ENCODE measurements at places on chromosomes 12 and 14.

DNA sequence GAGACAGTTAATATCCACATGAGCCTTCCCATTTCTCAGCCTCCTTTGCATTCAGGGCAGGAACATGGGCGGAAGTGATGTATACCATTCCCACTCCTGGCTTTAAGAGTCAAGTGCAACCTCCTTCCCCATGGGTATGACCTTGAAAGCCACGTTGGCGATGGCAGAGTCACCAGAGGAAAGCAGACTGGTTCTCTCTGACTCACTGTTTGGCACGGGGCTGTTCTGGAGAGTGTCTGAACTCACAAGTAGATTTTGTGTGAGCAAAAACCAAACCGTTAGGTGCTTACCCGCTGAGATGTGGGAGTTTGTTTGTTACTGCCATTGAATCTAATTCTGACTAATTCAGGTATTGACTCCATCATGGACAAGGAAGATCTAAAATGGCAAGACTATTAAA lies 36.7 kb upstream of the PZP start:
- DNase-seq = no peak

- no peak for DNase-seq
Measured at GRCh38 chr12:122825773-122826724, 9.2 kb upstream of the HIP1R start.

GRCh38 chr14:72700338-72701236 lies 193.3 kb downstream of the DPF3 start:
- DNase-seq = no peak

GRCh38 chr14:34496007-34496678 lies 34.1 kb upstream of the SPTSSA start:
- DNase-seq = no peak

DNA sequence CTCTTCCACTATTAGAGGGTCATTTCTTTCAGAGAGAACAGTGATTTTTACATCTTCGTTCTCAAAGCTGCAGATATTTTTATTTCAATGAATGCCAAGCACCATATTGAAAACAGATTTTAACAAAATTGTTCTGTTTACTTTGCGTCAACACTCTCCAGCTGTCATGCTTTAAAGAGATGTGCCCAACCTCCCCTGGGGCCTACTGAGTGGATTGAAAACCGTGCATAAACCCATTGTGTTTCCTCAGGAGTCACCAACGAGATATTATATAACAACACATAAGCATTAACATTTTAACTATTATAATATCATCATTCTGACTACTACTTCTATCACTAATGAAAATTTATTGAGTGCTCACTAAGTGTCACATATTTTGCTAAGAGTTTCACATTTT lies 81.6 kb downstream of the MYF5 start:
- DNase-seq = no peak

- DNase-seq = no peak
Measured at GRCh38 chr12:7190268-7191055, 976 bp downstream of the PEX5 start.

GRCh38 chr12:148676-149416 lies 65.1 kb downstream of the SLC6A12 start:
- no peak for DNase-seq

DNA sequence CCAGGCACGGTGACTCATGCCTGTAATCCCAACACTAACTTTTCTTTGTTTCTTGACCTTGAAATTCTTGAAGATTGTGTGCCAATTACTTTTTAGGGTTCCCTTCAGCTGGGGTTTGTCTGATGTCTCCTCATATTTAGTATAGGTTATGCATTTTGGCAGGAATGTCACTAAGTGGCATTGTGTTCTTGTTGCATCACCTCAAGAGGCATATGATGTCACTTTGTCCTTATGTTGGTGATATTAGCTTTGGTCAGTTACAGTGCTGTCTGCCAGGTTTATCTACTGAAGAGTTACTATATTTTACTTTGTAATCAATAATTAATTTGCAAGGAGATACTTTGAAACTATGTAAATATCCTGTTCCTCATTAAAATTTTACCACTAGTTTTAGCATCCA lies 61.0 kb upstream of the BTG1 start:
- DNase-seq = no peak

GRCh38 chr12:18998343-18999261 lies 130.9 kb upstream of the PLEKHA5 start:
- DNase-seq = no peak

DNA sequence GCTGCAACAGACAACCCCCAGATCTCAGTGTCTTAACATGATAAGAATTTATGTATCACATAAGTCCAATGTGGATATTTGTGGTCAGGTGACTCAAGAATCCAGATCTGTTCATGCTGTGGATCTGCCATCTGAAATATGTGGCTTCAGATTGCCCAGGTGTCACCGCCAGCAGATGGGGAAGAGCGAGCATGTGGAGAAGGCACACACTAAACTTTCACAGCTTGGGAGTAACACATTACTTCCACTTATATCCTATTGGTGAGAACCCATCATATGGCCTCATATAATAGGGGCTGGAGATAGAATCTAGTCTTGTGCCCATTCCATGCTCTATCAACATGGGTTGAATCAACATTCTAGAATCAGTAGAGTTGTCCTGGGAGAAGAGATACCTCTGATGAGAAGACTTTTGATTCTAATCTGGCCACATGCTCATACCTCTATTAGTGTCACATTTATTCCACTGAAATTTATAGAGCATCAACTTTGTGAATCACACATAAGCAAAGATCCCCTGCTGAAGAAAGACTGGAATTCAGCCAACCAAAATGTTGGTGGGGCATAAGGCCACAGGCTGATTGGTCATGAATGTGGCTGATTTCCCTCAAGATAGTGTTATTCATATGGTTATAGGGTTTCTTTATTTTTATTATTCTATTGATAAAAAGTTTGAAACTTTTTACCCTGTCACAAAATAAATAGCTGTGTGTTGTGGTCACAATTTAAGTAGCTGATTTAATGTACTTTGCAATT lies 6.0 kb upstream of the CALCOCO1 start:
- no peak for DNase-seq

DNA sequence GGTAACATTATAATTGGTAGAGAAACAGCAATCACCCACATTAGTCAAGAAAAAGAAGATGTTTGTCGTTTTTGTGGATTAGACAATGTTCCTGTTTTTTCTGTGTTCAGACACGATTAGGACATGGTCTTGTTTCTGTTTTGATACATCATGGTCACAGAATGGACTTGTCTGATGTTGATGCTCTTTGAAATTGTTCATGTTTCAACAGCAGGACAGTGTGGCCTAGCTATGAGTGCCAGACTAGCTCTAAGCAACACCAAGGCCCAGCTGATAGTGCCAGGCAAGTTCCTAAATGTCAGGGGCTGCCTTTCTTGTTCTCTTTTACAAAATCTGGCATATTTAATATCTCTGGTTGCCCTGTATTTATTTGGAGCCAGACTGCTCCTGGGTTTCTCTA lies 40.9 kb upstream of the TOMM20L start:
- no peak for DNase-seq

DNA sequence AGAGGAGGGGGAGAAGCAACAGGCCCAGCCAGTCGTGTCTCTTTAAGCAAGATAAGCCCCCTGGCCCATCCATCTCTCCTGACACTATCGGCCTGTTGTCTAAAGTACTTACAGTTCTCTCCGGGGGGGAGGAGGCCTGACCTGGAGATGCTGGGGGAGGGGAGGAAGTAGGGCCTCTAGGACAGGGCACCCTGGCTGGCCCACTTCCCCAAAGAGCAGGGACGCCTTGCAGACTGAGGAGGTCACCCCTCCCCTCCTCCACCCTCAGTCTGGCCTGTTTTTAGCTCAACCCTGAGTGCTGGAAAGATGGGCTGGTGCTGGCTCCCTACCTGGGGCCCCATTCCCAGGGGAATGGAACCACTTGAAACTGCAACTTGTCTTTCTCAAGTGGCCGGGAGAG lies 70.3 kb downstream of the TBX5 start:
- no peak for DNase-seq

DNA sequence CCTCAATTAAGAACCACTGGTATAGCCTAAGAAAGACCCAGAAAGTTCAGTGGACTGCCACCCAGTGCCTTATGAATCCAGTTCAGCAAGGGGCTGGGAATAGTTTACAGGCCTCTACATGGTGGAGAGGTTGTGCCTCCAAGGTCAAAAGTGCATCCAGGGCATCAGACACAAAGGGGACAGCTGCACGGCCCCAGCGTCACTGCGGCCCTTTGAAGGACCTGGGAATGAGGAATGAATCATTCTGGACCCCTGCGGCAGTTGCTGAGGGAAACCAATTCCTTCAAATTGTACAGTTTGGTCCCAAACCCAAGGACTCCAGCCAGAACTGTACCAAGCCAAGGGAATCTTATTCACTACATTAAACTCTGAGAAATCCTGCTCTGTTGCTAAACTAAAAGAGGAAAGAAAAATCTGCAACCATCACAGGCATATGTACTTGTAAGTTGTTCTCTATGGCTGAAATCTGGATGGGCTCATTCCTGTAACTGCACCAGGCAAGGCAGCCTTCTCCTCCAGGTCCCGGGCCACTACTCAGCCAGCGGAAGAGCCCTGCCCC lies 10.9 kb upstream of the NGB start:
- no peak for DNase-seq

DNA sequence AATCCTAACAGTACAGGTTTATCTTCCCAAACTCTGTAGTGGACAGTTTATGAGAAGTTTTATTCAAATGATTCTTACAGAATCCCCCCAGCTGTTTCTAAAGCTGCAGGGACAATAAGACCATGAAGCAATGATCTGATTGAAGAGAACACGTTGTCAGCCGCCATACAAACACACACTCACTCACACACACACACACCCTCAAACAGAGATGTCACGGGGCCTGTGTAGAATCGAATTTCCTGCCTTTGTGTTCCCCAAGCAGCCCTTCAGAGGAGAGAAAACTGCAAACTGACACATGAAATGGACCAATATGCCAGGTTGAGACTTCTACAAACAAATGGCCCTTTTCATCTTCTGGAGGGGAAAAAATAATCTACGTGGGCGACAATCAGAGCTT lies 80.5 kb upstream of the TBX3 start:
- no peak for DNase-seq

DNA sequence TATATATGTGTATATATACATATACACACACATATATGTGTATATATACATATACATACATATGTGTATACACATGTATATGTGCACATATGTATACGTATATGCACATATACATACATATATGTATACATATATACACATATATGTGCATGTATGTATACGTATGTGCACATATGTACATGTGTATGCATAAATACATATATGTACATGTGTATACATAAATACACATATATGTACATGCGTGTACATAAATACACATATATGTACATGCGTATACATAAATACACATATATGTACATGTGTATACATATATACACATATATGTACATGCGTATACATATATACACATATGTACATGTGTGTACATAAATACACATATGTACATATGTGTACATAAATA lies 33.3 kb upstream of the ZNF740 start:
- DNase-seq = no peak

DNA sequence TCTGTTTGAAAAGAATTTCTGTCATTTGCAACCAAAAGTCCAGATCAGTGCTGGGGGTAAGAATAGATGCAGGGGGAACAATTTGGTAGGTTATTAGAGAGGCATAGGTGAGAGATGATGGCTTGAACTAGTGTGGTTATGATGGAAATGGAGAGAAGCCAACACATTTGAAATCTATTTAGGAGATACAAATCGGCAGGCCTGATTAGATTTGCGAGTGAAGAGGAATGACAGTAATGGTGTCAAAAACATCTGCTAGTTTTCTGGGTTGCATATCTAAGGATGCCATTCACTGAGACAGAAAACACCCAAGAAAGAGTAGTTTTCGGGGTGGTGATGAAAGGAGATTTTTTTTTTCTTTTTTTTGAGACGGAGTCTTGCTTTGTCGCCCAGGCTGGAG lies 138.1 kb downstream of the LMNTD1 start:
- no peak for DNase-seq

- DNase-seq = no peak
Measured at GRCh38 chr12:54356951-54357356, 7.3 kb downstream of the GPR84 start.

DNA sequence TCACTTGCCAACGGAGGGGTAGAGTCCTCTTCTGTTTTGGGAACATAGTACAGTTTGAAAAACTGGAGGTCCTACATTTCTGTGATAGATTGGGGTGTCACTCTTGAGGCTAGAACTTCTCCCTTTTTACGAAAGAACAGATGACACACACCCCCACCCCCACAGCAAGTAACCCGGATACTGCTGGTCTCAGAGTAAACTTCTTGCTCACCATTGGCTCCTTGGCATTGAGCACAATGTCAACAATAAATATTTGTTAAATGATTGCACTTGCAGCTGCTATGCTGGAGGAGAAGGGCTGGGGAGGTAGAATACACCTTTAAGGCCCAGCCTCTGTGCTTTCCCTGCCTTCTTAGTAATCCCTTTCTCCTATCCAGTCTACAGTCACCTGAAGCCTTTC lies 149.8 kb downstream of the TGFB3 start:
- DNase-seq = no peak

- peak; percentile 28 for DNase-seq
Measured at GRCh38 chr14:70027785-70028428, 148.7 kb downstream of the SMOC1 start.

- DNase-seq = no peak
Measured at GRCh38 chr12:122471324-122472226, 29.2 kb downstream of the ZCCHC8 start.

DNA sequence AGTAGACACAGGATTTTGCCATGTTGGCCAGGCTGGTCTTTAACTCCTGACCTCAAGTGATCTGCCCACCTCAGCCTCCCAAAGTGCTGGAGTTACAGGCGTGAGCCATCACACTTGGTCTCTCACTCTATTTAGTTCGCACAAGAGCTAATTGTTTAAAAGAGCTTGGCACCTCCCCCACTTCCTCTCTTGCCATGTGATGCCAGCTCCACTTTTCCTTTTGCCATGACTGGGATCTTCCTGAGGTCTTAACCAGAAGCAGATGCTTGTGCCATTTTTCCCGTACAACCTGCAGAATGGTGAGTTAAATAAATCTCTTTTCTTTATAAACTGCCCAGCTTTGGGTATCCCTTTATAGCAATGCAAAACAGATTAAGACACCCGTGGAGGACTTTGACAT lies 200.1 kb upstream of the FRMD6 start:
- no peak for DNase-seq

- DNase-seq = no peak
Measured at GRCh38 chr12:6840330-6840729, 395 bp upstream of the GNB3 start.

Measured in activated CD8-positive, alpha-beta memory T cell treated with anti-CD3 and anti-CD28 coated beads for 1 hour (primary cell).